ENCODE measurements at places on chromosomes 2 and 18.

DNA sequence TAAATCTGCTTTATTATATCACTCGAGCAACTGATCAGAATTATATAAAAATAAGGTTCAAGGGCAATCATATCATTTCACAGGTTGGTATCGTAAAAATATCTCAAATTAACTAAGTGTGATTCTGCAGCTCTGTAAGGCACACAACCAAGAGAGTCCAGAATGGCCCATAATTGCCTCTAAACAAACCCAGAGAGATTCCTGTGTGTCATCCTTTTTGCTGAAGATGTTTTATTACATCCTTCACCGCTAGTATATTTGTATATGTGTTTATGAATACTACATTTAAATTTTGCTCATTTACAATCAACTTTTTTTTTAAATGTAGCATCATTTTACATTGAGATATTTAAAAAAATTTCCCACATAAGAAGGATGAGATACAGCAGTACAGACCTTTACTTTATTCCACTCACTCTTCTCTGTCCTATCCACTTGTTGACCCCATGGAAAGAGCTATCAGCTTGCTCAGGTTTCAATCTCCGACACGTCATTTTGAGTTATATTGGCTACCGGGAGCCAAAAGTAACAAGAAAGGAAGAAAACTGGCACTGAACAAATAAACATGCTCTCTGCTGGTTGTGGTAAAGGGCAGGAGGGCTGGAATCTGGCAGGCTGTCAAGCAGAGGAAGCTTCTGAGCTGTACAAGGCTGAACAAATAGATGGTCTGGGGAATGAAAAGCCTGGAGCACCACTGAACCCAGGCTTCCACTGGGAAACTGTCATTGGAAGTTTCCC lies 23.1 kb downstream of the PLA2R1 start:
- DNase-seq, result no peak

GRCh38 chr2:31729442-31730092 lies 148.8 kb upstream of the SRD5A2 start:
- DNase-seq, result peak; percentile 0

DNA sequence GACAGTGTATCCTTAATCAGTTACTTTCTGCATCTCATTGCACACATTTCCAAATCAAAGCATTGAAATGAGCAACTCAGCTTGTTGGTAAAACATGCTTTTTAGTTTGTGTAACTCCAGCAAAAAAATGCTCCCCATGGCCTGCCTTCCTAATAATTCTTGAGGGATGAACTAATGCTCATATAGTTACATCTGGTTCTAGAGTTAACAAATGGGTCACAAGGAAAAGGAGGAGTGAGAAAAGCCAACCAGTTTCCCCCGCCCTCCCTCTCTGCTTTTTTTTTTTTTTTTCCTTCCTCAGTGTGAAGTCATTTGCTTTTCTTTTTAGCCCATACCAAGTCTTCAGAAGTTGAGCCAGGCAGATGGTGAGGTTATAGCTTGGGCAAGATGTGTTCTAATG lies 231.7 kb downstream of the MTX2 start:
- DNase-seq, result no peak

DNA sequence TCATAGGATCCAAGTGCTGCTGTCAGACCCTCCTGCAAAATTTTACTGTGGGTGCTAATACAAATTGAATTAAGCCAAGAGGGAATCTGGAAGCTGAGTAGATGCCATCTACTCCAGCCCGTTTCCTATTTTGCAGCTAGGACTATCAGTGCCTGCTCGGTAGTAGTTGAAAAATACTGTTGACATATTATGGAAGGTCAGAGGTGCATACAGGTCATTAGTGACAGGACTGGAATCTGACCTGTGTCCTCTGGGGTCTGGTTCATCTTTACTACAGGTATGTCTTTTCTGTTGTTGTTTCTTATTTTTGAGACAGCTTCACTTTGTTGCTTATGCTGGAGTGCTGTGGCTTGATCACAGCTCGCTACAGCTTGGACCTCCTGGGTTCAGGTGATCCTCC lies 58.8 kb downstream of the MAP4K4 start:
- no peak for DNase-seq

GRCh38 chr2:11710210-11710609 lies 36.2 kb upstream of the LPIN1 start:
- DNase-seq, result no peak

DNA sequence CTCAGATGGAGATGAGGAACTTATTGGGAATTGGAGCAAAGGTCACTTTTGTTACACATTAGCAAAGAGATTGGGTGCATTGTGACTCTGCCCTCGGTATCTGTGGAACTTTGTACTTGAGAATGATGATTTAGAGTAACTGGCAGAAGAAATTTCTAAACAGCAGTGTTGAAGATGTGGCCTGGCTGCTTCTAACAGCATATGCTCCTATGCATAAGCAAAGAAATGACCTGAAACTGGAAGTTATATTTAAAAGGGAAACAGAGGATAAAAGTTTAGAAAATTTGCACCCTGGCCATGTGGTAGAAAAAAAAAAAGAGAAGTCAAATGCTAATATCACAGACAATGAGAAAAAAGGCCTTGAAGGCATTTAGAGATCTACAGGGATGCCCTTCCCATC lies 256.8 kb upstream of the ZC3H15 start:
- no peak for DNase-seq

- no peak for DNase-seq
Observed at GRCh38 chr2:955829-956731, 5.4 kb downstream of the SNTG2 start.

DNA sequence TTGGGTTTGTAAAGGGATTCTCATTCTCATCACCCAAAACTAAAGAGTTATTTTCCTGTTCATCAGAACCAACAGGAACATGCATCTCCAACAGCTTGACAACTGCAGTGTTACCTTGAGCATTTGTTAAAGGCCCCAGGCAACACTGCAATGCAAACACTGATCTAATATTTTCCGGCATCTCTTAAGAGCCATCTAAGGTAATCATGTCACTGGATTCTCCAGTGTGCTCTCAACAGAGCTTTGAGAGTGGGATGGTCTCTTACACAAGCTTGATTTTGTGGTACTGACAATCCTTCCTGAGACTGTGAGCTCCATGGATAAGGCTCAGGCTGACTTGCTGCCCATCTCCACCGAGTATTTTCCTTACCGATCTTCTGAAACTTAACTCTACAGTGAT lies 90.5 kb upstream of the ITGB6 start:
- no peak for DNase-seq

DNA sequence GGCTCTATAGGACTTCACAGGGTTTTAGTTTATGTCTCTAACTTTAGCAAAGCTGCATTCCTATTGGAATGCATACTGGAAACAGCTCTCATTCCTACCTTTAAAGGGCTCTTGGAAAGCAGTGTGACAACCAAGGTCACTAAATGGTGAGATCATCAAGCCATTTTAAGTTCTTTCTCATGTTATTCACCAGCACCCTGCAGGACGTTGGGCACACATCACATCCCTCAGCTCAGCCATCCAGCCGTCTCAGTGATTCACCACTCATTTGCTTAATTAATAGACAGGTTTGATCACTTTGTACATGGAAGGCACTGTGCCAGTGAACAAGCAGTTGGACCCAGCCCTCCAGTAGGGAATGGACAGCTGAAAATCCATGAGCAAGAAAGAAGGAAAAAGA lies 32.2 kb upstream of the RBM44 start:
- no peak for DNase-seq

GRCh38 chr18:22813648-22814328 lies 119.3 kb upstream of the RBBP8 start:
- peak; percentile 42 for DNase-seq

- DNase-seq, result no peak
Observed at GRCh38 chr18:78641689-78642231, 337.9 kb upstream of the SALL3 start.
